ENCODE measurements at places on chromosomes 4 and X. TPM values are rescaled to one million over a fixed set of nuclear protein-coding genes. Genes with fewer than 3 reads are reported as not detected.
A peak's percentile ranks its signal among the peaks of the same experiment; 100 is the strongest.

Gene GJB1
- total RNA-seq = 0.55 TPM

Gene SHOX
- total RNA-seq = not detected

Gene LRCH2
- 7.4 TPM for total RNA-seq

Gene MAP7D2
- 32.8 TPM for total RNA-seq

Gene AKAP4
- not detected for total RNA-seq

Gene FGFBP1
- total RNA-seq = 19.1 TPM

Gene HSFX2
- not detected for total RNA-seq

Gene NAP1L2
- 2.1 TPM for total RNA-seq

Gene GLRA2
- 0.10 TPM for total RNA-seq

GRCh38 chrX:34559325-34559724, 97.8 kb downstream of the TMEM47 start:
- DNase-seq = no peak

DNA sequence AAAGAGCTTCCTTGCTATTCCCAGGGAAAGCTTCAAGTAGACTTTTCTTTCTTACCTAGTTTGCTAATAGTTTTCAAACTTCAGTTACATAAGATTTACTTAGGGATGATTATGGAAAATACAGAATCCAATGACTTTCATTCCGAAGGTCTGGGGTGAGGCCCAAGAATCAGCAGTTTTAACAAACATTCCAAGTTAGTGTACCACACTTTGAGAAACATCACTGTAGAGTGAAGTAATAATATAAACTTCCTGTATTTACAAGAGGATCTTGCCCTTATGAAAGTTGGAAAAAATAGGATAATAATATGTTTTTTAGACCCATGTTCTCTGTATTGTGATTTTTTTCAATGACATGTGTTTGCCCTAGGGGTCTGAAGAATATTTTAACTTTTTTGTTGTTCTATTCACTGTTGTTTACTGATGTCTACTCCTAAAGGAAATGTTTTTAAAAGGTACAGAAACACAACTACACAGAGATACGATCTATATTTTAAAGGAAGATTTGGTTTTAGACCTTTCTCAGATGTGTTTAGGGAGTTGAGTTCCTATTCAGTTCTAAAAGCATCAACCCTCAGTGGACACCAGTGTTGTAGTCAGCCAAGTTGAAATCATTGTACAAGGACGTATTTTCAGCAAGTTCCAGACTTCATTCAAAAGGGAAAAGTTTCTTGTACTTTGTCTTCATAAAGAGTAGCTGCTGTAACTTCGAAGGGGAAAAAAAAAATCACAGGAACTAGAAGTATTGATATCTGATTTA, 295.8 kb upstream of the SLC7A11 start:
- no peak for DNase-seq

DNA sequence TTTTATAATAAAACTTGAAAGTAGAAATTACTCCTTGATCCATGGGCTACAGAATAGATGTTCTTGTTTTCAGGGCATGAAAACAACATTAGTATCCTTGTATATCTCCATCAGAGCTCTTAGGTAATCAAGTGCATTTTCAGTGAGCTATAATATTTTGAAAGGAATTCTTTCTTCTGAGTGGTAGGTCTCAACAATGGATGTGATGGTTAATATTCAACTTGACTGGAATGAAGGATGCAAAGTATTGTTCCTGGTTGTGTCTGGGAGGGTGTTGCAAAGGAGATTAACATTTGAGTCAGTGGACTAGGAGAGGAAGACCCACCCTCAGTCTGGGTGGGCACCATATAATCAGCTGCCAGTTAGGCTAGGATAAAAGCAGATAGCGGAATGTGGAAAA, 100.1 kb downstream of the LCORL start:
- DNase-seq = peak; percentile 74

DNA sequence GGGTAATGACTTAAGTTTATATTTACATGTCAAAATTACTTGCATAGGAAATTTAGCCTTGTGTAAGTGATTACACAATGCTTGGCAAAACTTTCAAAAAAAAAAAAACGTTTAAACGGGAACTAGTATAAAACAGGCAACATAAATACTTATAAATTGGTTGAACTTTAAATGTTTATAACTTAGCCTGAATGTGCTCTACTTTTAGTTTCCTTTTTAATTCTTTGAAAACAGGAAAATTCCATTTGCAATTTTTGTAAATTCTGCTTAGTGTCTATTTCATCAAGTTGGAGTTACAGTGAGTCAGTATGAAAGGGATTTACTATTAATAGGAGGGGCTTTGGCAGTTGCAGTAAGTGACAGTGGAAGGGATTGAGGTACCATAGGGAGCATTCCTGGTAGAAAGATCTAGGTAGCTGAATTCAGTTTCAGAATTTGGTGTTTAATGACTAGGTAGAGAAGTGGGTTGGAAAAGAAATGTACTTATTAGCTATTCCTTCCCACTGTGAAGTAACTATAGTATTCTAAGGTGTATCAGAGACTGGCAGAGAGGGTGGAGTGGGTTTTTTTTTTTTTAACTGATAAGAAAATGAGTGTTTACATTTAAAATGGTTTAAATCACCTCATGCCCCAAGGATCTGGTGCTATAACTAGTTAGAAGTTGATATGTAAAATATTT, 2.8 kb downstream of the STAG2 start:
- DNase-seq = no peak

DNA sequence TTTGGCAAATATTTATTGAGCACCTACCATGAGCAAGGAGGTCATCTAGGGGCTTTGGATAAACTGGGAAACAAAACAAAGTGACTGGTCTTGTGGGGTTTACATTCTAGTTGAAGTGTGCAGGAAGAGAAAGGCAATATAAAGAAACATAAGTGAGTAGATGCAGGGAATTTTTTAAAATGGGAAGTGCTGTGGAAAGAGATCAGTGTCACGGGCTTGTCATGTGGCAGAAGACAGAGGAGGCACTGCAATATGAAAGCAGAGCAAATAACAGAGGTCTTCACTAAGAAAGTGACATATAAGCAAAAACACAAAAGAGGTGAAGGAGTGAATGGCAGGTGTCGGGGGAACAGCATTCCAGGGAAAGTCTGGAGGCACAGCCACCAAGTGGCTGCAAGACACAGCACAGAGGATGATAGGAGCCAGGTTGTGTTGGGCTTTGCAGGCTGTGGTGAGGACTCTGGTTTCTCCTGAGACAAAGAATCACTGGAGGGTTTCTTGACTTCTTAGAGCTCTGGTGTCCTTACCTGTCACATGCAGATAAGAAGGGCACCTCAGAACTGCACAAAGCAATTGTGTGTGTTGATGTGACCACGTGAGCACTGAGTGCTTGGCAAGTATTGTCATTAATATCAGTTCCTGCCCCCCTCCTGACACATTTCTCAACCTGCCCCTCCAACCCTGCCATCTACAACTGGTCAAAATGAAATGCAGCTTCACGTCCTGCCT, 143.5 kb downstream of the TSPAN5 start:
- no peak for DNase-seq

DNA sequence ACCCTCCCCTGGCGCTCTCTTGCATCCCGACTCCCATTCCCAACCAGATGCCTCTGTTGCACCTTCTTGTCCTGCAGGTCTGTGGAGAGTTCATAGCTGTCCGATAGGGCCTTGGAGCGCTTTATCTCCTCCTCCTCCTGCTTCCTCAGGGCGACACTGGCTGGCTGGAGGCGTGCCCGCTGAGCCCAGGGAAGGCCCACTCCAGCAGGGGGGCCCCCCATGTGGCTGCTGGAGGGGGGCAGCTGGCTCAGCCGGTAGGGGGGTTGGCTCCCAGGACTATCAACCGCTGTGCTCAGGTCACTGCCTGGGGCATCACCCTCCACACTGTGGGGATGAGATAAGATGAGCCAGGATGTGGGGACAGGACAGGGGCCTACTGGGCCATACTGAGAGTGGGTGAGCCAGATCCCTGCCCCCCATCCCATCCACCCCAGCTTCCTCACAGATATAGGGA, 25.6 kb downstream of the IQSEC2 start:
- no peak for DNase-seq

DNA sequence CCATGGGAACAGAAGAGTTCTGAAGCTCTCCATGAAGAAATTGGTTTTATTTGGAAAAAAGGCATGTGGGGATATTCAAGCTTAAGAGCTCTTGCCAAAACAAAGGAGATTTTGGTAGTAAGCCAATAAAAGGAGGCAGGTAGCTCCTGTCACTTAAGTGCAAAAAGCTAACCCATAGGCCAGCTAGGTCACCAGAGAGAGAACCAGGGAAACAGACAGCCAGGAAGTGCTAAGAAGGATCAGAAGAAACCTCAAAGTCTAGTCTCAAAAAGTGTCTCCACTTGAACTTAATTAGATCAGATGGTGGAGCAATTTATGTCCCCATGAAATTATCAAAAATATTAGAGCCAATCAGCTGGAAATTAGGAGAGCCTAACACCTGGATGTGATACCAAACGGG, 49.2 kb downstream of the CD40LG start:
- no peak for DNase-seq

DNA sequence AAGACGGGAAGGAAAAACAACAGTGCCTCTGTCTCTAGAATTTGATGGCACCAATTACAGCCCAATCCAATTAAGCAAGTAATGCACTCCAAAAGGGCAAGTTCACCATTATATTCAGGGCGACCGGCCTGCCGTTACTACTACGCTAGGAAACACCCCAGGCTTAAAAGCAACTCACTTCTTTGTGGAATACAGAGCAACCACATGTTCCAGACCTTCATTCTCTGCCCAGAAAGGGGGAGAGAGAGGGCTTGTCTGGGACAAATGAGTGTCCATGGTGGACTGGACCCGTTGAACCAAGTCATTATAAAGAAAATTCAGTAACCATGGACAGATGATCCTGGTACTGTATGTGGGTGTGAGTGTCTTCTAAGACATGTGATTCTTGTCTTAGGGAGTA, 1.6 kb downstream of the KDR start:
- DNase-seq = no peak

DNA sequence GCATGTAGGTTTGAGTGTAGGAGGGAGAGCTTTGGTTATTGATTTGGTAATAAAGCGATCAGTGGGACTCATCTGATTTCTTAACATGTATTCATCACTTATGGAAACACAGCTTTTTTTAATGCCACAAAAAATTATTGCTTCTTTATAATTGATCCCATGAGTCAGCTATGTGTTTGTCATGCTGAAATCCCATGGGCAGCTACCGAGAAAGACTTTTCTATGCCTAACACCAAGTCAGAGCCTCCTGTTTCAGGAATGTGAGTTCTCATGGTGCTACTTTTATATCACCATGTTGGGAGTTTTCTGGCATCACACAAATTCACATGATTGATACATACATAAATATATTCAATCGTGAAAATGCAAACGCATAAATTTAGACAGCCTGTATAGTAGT, 165.7 kb downstream of the RAPGEF2 start:
- no peak for DNase-seq

DNA sequence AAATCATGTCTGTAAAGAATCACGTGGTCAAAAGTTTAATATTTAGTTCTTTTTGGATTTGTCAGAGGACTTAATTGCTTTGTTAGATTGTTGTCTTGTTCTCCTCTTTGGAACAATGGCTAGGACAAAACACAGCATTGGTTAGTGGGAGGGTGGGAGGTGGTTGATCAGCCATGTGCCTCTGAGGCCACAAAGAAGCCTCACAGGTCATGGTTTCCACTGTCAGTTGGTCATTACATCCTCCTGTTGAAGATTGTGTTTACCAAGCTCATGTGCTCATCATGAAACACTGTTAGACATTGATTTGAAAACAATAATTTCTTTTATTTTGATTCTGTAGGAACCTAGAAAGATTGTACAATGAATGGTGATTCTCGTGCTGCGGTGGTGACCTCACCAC, 31.9 kb downstream of the ADD1 start:
- DNase-seq = no peak

DNA sequence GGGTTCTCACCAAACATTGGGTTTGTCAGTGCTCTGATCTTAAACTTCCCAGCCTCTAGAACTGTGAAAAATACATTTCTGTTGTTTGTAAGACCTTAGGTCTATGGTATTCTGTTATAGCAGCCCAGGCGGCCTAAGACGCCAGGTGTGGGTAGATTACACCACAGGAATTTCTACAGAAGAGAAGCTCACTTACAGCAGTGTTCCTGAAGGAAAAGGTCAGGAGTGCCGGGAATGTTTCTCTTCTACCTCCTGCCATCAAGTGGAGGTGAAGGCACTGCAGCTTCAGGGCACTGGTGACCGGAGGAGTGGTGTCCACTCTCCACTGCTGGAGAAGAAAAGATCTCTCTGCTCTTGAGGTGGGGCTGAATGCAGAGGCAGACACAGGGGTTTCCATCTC, 45.7 kb downstream of the FHDC1 start:
- DNase-seq = peak; percentile 74

GRCh38 chrX:91081873-91082272, 352.8 kb upstream of the PABPC5 start:
- DNase-seq = no peak

DNA sequence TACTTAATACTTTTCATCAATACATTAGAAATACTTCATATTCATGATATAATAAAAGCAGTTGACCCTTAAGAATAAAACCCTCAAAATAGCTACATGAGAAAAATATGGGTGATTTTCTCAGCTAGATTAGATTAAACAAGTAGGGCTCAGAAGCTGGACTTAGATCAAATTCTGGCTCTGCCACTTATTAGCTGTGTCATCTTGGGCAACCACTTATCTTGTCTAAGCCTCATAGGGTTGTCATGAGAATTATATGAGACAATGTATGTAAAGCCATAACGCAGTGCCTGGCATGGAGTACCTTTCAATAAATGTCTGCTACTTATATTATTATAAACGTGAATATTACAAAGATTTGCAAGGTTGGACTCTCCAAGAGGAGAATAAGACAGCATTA, 84.3 kb upstream of the PGRMC2 start:
- DNase-seq = no peak

GRCh38 chr4:128682942-128683666, 126.4 kb upstream of the JADE1 start:
- no peak for DNase-seq

- no peak for DNase-seq
Observed at GRCh38 chr4:153533387-153533786, 67.2 kb downstream of the TMEM131L start.

- DNase-seq = peak; percentile 94
Observed at GRCh38 chr4:150664935-150665334, 83.0 kb downstream of the MAB21L2 start.

DNA sequence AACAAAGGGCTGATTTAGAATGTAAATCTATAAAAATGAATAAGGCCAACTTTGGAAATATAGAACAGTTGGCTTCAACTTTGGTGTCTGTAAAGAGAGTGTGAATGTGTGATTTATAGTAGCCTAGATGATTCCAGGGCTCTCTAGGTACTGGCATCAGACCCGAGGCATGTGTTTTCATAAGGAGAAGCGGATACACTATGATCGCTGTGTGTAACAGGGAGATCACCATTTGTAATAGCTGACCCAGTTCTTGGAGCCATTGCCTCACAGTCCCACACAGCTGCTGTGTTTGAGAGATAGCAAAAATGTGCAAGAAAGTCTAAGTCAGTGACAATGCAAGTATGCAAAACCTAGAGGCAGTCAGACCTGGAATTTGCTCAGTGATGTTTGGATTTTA, 135.1 kb downstream of the REPS2 start:
- DNase-seq = no peak

GRCh38 chr4:189870511-189871234, 70.0 kb upstream of the FRG1 start:
- no peak for DNase-seq

- DNase-seq = no peak
Observed at GRCh38 chr4:164512124-164512523, 241.8 kb upstream of the SMIM31 start.

Measured in renal cortical epithelial cell (primary cell).